Vagina (tissue), 2 donors: ENCODE measurements at places on chromosomes 1 and 21. TPM values are rescaled to one million over a fixed set of nuclear protein-coding genes. Genes with fewer than 3 reads are reported as not detected.

- no peak for DNase-seq
Observed at GRCh38 chr1:158067662-158068061, 74.2 kb downstream of the KIRREL1 start.

DNA sequence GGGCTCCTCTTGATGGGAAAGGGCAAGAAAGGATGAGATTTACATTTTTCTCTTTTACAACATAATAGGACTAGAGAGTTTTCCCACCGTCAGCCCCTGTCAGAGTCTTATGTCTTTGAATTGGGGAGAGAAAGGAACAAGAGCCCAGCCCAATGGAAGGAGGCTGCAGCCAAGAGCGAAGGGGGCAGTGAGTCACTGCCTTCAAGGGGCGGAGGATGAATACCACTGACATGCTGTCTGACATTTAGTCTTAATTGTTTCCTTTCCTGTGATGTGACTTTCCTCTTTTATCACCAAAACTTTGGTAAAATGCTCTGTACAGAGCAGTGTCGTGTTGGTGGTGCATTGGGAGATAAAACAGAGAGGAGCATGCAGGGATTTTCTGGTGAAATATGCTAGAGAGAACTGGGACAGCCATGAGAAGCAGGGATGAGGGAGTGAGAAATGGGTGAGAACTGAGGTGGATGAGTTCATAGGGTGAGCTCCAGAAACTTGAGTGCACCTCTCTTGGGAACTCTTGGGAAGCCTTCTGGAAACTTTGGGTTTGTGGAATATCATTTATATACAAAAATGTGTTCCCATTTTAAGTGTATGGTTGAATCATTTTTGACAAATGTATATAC lies 179.9 kb upstream of the FGGY start:
- no peak for DNase-seq

The HES3 gene
- not detected for total RNA-seq

The RAB13 gene
- 49.8 TPM for total RNA-seq

The SH3BGR gene
- 1.2 TPM for total RNA-seq

DNA sequence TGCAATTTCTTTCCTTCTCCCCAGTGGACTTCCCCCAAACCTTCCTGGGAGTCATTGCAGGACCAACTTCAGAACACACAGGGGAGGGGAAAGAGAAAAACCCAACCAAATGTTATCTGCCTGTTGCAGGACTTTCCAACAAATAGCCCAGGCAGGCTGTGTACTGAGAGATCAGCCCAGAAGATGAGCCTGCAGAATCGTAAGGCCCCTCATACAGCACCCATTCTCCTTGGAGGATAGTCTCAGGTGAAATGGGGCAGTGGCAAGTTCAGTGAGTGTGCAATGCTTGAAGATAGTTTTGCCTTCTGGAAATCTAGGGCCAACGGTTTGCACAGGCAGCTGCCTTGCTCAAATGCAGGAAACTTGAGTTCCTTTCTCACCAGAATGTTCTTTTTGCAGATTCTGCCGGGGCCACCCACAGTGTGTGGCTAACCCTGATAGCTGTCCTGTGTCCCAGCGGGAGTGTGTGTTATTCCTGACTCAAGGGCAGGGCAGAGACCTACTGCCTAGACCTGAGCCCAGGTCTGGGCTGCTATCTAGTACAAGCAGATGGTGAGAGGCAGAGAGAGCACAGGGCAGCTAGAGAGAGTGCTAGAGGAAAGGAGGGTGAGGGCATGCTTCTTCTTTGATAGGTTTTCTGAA lies 48.8 kb downstream of the GADD45A start:
- DNase-seq: no peak

DNA sequence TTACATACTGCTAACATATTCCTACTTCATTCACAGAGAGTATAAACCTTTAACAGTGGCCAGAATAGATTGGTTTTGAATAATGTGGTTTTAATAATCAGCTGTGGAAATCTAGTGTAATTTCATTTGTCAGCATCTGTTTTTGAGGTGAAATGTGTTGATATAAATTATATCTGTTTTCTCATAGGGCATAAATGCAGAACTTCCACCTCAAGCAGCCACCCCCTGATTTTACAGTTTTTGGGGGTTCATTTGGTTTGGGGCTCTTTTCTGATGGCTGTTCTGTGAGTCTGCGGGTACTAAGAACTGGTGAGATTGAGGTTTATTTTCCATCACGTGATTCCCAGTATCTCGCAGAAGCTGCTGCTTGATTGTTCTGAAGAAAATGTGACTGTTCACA lies 23.2 kb downstream of the EDARADD start:
- no peak for DNase-seq

DNA sequence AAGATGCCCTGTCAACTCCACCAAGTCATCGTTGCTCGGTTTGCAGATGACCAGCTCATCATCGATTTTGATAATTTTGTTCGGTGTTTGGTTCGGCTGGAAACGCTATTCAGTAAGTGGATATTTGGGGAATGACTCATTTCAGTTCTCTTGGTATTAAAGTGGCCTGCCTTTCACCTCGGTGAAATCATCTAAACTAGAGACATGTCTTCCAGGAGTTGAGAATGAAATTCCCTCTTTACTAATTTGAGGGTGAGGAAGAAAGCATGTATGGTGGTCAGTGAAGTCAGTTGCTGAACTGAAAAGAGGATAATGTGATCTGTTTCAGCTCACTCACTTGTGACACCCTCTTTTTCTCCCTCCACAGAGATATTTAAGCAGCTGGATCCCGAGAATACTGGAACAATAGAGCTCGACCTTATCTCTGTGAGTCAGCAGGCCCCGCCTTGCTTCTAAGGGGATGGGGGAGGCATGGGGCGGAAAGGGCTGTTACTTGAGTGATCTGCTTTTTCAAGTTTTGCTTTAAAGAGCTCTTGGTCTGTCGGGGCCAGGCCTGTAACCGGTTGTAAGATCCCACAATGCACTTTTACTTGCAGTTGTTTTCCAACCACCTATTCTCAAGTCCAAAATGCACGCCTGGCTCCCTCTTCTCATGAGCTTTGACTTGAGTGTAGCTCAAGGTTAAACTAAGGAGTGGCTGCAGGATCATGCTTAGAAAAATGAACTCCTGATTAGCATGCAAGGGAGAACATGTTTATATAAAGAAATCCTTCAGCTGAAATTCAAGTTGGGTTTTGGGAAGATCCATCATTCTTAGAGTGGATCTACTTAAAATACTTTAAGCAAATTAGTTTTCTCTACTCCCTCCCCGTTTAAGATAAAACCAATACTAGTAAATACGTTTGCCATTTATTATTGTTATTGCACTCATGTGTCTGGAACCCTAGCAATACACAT lies 59.8 kb downstream of the CAPN2 start:
- no peak for DNase-seq

The B4GALT3 gene
- 16.2 TPM for total RNA-seq

- DNase-seq: peak; percentile 67
Observed at GRCh38 chr1:152972196-152972886, 1.9 kb downstream of the SPRR4 start.

GRCh38 chr1:93723110-93723509 lies 41.5 kb upstream of the BCAR3 start:
- DNase-seq: no peak
